ENCODE measurements at places on chromosomes 12 and 14.

DNA sequence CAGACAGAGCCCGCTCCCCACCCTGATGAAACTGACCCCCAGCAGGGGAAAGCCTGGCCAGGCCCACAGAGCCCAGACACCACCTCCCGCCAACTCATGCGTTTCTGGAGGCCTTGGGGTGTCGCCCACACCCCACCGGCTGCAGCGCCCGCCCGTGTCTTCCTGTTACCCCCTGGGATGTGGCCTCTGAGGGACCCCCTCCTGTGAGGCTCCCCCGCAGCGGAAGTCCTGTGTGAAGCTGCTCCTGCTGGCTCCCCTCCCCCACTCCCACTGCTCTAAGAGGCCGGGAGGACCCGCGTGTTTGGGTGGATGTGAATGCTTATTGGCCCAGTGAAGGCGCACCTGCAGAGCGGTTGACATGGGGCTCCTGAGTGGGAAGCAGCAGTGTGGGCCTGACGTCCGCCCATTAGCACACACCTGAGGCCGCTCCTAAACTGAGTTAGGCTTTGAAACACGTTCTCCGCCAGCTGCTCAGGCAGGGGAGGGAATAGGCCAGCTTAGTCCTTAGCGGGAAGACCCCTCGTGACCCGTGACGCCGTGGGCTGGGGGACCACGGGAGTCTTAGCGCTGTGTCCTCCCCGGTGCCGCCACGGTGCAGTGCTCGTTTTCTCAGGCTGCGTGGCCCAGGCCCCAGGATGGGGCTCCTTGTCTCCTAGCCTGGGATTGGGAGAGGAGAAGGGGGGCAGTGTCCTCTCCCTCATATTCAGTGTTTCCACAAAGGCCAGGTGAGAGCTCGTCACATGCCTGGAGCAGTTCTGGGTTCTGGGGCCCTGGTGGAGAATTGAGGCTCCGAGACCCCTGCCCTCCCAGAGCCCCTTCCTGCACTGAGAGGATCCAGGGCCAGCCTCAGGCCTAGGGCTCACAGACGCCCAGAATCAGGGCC, 323.4 kb upstream of the SFSWAP start:
- DNase-seq = no peak

DNA sequence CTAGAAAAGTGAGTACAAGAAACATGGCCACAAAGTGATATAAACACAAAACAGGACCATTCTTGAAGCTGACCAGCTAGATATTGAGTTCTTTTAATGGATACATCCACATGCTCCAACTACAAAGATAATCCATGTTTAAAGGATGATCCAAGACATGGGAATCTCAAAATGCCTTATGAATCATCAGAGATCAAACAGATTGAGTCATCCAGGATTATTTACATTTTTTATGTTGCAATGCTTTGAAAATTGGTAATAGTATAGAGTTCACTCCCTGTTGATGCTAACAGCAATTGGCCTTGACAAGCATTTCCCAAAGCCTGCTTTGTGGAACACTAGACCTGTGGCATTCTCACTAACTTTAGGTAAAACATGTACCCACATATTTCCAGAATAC, 293.0 kb upstream of the TBX3 start:
- no peak for DNase-seq

- DNase-seq = no peak
Measured at GRCh38 chr14:89374908-89375307, 42.1 kb downstream of the FOXN3 start.

- DNase-seq = no peak
Measured at GRCh38 chr12:74541074-74541473, 3.4 kb downstream of the ATXN7L3B start.

GRCh38 chr12:67533159-67533558, 115.4 kb upstream of the DYRK2 start:
- no peak for DNase-seq
